T1000 (cell line): ENCODE measurements at places on chromosomes 16 and 17.

GRCh38 chr16:68369168-68369567, 58.3 kb downstream of the PRMT7 start:
- no peak for DNase-seq

GRCh38 chr16:21033704-21034103, 116.9 kb downstream of the DNAH3 start:
- DNase-seq, result no peak

DNA sequence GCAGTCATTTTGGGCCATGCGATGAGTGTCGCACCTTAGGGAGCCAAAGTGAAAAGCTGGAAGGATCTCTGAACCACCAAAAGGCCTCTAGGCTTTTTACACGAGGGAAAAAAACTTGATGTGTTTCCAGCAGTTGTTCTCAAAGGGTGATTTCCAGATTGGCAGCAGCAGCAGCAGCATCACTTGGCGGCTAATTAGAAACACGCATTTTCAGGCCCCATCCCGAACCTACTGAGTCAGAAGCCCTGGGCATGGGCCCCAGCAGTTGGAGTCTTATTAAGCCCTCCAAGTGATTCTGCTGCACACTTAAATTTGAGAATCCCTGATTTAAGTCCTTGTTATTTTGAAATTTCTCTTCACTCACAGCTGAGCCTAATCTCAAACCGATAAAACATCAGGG, 25.3 kb upstream of the PYY start:
- DNase-seq, result no peak

GRCh38 chr17:17120294-17120693, 78.0 kb downstream of the MPRIP start:
- DNase-seq, result no peak

- DNase-seq, result no peak
Measured at GRCh38 chr16:15880434-15881308, 7.7 kb downstream of the CEP20 start.

- no peak for DNase-seq
Measured at GRCh38 chr16:57146040-57146647, 39.7 kb downstream of the PSME3IP1 start.

DNA sequence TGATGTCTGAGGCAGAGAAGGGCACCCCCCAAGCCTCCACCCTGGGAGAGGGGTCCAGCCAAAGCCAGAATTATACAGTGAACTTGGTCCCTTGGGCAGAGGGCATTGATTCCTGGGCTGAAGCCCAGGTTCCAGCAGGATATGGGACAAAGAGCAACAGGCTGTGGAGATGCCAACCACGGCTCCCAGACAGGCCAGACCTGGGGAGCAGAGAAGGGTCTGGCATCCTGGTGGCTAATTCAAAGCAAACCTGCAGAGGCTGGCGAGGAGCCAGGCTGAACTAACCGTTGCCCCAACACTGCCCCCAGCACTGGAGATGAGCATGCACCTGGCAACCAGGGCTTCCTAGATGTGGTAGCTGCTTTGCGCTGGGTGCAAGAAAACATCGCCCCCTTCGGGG, 3.0 kb downstream of the CES3 start:
- no peak for DNase-seq

GRCh38 chr17:31371511-31372097, 19.9 kb upstream of the RAB11FIP4 start:
- DNase-seq, result no peak

DNA sequence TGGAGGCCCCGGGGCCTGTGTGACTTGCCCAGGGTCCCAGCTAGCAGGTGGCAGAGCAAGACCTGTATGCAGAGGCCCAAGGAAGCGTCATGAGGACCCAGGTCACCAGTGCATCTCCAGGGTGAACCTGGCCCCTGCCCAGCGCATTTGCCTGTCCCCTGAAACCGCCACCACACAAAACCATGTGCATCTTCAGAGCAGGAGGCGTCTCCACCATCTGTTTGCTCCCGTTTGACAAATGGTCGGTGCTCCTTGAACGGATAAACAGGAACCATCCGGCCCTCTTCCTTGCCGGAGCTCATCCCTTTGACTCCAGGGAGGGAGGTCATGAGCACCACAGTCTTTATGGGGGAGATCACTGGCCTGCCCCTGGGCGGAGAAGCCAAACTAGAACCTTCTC, 62.5 kb downstream of the JPH3 start:
- DNase-seq, result no peak

- DNase-seq, result no peak
Measured at GRCh38 chr17:80031691-80032430, 3.8 kb downstream of the TBC1D16 start.

- no peak for DNase-seq
Measured at GRCh38 chr17:70190959-70191805, 21.9 kb downstream of the KCNJ2 start.

- no peak for DNase-seq
Measured at GRCh38 chr17:42122371-42123303, at the start of gene HSPB9. Gene HSPB9, plus strand, starts transcription at chr17:42122804. Its CDS starts 47 bp downstream, at chr17:42122851.

- DNase-seq, result no peak
Measured at GRCh38 chr17:60535382-60536279, 9.6 kb upstream of the APPBP2 start.

- DNase-seq, result no peak
Measured at GRCh38 chr16:175011-175949, 1.2 kb upstream of the HBA1 start.
